ENCODE measurements at places on chromosomes 16 and 17. TPM values are rescaled to one million over a fixed set of nuclear protein-coding genes. Genes with fewer than 3 reads are reported as not detected.

Gene PPP1R9B
- total RNA-seq, result 38.7 TPM

Gene ABCC12
- total RNA-seq, result not detected

Gene MCRIP1
- total RNA-seq, result 96.6 TPM

Gene NTHL1
- 31.9 TPM for total RNA-seq

Gene GPR179
- under 0.01 TPM for total RNA-seq

Gene NT5M
- 1.3 TPM for total RNA-seq

Gene WWP2
- 28.5 TPM for total RNA-seq

Gene KRT39
- total RNA-seq, result not detected

Gene RAB11FIP4
- total RNA-seq, result under 0.01 TPM

Gene SMIM5
- total RNA-seq, result under 0.01 TPM

Gene CHST5
- under 0.01 TPM for total RNA-seq

Gene COTL1
- total RNA-seq, result 310 TPM

Gene RNF222
- not detected for total RNA-seq

Gene SMIM36
- not detected for total RNA-seq

Gene SMTNL2
- not detected for total RNA-seq

Gene TP53TG3C
- total RNA-seq, result not detected

Gene HOXB5
- total RNA-seq, result 0.32 TPM

Gene ITGAL
- total RNA-seq, result not detected

Gene GCGR
- total RNA-seq, result not detected

Gene C1QTNF8
- total RNA-seq, result not detected

Gene TM4SF5
- not detected for total RNA-seq

Gene OR2C1
- not detected for total RNA-seq

Gene SMIM22
- total RNA-seq, result not detected

Gene APOBR
- not detected for total RNA-seq

Gene YBX2
- not detected for total RNA-seq

Gene HOXB6
- 1.3 TPM for total RNA-seq

Gene BTBD17
- not detected for total RNA-seq

Gene SLC6A2
- not detected for total RNA-seq

Gene TMEM114
- total RNA-seq, result not detected

Gene EFCAB13
- 3.9 TPM for total RNA-seq

Gene HOXB2
- 4.3 TPM for total RNA-seq

Gene TANGO6
- 26.4 TPM for total RNA-seq

Gene ARHGAP44
- 0.64 TPM for total RNA-seq

Gene SLC26A11
- 12.5 TPM for total RNA-seq

Gene GEMIN4
- total RNA-seq, result 9.3 TPM

Gene KRTAP4-4
- total RNA-seq, result not detected

Gene CCL18
- total RNA-seq, result under 0.01 TPM

Gene PRSS33
- total RNA-seq, result not detected

Gene MIEF2
- total RNA-seq, result 16.4 TPM

Gene AATK
- total RNA-seq, result under 0.01 TPM

Gene SPATA32
- not detected for total RNA-seq

Gene KRT20
- not detected for total RNA-seq

Gene TP53TG3
- total RNA-seq, result not detected

Gene DHX58
- 12.1 TPM for total RNA-seq

Gene ITGA2B
- under 0.01 TPM for total RNA-seq

Gene CD300LB
- not detected for total RNA-seq

Gene TOM1L1
- total RNA-seq, result 24.2 TPM

Gene CSH1
- not detected for total RNA-seq

Gene CA4
- total RNA-seq, result not detected

Gene FDXR
- 20.7 TPM for total RNA-seq

Gene TPSG1
- not detected for total RNA-seq

Gene C16orf86
- 1.3 TPM for total RNA-seq

Gene HCRT
- total RNA-seq, result not detected
